ENCODE measurements at places on chromosomes 16 and 17. TPM values are rescaled to one million over a fixed set of nuclear protein-coding genes. Genes with fewer than 3 reads are reported as not detected.

The EVPLL gene
- not detected for total RNA-seq

The FKBP10 gene
- 1.7 TPM for total RNA-seq

The ENDOV gene
- 11.9 TPM for total RNA-seq

The RNF112 gene
- total RNA-seq = 0.27 TPM

The ARMC7 gene
- total RNA-seq = 11.8 TPM

The RPAIN gene
- 52.4 TPM for total RNA-seq

The NPW gene
- total RNA-seq = 18.1 TPM

The TERB1 gene
- total RNA-seq = 0.30 TPM

The IL21R gene
- 85.4 TPM for total RNA-seq

The SCIMP gene
- total RNA-seq = 0.23 TPM

The KRT26 gene
- total RNA-seq = not detected

Measured in activated CD8-positive, alpha-beta memory T cell treated with anti-CD3 and anti-CD28 coated beads for 36 hours (primary cell).